Activated naive CD4-positive, alpha-beta T cell treated with anti-CD3 and anti-CD28 coated beads for 36 hours (primary cell): ENCODE measurements at places on chromosomes 3 and 15. TPM values are rescaled to one million over a fixed set of nuclear protein-coding genes. Genes with fewer than 3 reads are reported as not detected.

DNA sequence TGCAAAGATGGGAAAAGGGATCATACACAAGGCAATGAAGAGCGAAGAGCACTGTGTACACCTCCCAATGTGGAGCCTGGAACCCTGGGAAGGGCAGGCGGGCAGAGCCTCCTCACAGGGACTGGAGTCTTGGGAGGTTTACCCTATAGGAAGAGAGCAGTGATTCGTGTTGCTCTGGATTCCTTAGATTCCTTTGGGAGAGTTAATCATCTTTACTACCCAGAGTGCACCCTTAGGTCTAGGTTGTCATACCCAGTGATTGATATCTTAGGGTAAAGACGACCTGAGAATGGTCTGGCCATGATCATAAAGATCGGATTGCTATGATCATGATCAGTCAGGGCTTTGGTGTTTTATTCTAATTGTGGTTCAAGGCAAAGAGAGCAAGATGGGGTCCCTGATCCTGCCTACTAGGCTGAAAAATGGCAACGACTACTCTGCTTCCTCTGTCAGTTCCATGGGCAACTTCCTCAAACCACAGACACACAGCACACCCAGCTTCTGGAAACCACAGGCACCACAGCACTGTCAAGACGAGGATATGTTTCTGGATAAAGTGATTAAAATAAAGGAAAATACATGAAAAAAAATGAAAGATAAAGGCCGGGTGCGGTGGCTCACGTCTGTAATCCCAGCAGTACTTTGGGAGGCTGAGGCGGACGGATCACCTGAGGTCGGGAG, 20.4 kb upstream of the MAP6D1 start:
- peaks cover 30% of the 10 kb centered on the region for H3K36me3 ChIP-seq
- H3K4me1 ChIP-seq, result peaks cover 13% of the 10 kb centered on the region
- H3K27ac ChIP-seq, result peak overlapping the region; percentile 61

DNA sequence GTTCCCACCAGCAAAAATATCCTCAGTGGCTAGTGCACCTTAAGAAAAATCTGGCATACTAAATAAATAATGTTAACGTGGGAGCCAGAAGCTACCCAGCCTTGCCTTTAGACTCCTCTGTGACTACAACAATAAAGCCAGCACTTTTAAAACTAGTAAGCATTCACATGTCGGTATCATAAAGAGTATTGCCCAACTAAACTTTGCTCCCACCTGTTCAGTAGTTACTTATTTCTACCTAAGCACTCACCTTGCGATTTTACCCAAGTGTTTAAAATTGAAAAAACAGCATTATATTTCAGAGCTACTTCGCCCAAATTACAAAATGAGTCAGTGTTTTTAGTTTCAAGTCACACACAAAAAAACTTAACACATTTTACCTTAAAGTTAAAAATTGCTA, 12.8 kb downstream of the ALDH1L1 start:
- H3K27me3 ChIP-seq, result peaks cover 37% of the 10 kb centered on the region
- H3K4me3 ChIP-seq, result no peak overlapping the region
- no peak overlapping the region for H3K27ac ChIP-seq
- H3K4me1 ChIP-seq, result no peaks in the 10 kb centered on the region
- DNase-seq, result no peak

Gene TUSC7
- not detected for total RNA-seq

Gene FBXW12
- total RNA-seq, result not detected

Gene PIK3CB
- total RNA-seq, result 20.6 TPM
